Ascending aorta (tissue), 2 donors: ENCODE measurements at places on chromosomes 6 and 20. TPM values are rescaled to one million over a fixed set of nuclear protein-coding genes. Genes with fewer than 3 reads are reported as not detected.

DNA sequence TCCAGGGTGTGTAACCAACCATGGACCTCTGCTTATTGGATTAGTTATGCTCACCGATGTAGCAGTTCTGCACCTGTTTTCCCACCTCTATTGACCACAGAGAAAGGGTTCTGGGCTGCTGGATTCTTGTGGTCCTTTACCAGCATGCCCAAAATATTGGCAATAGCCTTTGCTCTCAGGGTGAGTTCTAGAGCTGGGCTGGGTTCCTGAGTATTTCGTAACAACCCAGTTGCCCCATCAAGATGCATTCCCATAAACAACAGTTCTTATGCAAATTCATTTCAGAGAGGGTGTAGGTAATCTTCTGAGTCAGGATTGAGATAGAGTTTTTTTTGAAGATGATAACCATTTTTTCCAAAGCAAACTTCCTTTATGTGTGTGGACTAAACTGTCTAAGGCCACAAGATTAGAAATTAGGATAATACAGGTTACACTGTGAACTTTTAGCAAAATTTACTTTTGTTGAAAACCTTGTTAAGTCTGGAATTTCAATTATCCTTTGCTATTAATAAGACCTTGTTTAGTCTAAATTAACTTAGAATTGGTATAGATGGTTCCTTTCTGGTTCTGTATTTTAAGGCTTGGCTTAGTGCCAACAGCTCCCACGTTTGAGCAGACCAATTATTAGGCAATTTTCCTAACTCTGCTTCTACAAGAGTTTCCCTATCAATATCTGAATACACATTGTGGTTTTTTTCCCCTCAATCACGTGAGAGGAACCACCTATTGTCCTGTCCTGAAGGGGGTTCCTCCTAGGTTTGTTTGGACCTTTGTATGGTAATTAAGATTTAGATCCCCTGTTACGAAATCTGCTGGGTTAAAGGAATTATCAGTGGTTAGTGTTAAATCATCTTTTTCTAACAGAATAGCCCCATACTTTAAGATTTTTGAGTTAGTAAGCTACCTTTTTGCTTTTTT, 46.1 kb downstream of the TBX18 start:
- DNase-seq: no peak

DNA sequence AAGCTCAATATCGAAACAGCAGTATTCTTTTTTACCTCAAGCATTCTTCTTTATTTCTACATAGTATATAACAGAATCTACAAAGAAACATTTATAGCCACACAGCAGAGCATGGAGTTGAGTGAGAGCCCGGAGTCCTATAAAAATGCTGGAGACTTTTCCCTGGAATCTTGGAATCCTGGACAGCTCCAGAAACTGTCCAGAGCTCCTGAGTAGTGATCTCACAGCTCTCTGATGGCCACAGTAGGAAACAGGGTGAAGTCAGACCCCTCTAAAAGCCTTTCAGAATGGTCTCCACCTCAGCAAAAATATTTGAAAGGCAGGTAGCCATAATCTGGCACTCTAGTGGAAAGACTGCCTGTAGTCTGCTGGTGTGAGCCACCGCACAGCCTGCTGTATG, 149.3 kb upstream of the STXBP5 start:
- no peak for DNase-seq

DNA sequence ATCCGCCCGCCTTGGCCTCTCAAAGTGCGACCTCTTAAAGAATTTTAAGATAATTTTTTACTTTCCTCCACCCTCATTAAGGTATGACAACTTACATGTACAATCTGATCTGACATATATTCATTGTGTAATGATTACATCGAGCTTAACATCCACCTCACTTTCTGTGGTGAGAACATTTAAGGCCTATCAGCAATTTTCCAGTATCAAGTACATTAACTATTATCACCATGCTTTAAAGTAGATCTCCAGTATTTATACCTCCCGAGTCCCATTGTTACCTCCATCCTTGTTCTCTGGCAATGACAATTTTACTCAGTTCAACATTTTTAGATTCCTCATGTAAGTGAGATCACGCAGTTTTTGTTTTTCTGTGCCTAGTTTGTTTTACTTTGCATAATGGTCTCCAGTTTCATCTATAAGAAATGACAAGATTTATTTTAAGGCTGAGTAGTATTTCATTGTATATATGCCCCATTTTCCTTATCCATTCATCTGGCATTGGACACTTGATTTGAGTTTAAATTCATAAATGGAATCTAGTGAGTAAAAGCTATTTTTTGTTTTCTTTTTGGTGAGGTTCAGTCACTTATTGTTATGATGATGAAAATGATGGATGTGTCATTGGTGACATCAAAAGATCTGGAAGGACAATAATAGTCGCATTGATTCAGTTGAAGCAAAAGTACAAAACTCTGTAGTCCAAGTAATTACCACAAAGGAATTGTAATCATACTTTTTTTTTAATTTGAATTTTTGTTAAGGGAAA, 87.0 kb downstream of the OR2B2 start:
- DNase-seq: no peak

DNA sequence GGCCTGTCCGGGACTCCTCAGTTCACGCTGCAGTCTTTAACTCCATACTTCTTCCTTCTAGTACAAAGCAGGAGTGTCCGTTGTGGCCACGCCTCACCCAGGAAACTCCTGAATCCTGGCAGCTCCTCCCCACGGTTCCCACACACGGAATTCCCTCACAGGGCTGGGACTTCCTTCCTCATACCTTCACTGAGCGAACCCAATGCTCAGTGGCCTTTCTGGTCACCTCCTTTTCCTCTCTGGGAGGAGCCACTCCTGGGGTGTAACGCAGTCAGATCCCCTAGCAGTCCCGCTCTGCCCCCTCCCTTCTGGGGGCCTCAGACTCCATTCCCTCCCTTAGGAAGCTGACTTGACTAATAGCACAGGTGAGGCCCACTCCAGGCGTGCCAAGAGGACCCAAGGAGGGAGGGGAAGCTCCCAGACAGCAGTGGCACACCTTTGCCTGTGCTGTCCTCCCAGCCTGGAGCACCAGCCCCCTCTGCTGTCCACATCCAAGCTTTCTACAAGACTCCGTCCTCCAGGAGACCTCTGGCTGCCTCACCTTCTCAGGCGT, at the start of gene SLC52A3:
TSS of gene SLC52A3 (minus strand) at position 75 of the 553 bp plus-strand sequence. CDS start 2,726 bp downstream, outside the sequence.
- no peak for DNase-seq

DNA sequence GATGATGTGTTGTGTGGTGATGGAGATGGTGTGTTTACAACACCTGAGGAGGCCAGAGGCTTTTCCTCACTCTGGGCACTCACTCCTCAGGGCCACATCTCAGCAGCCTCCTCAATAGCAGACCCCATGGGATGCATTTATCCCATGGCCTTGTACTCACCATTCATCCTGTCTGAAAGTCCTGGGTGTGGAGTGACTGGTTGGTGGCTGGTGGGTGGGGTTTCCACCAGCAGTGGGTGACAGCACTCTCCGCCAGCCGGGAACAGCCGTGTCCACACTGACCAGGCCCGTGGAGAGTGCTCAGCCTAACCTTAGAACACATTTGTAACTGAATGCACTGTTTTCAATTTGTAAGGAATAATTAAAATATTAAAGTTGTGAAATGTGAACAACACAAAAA, 163.4 kb upstream of the AFDN start:
- no peak for DNase-seq

GRCh38 chr20:2132461-2132901, 30.9 kb downstream of the STK35 start:
- DNase-seq: no peak

DNA sequence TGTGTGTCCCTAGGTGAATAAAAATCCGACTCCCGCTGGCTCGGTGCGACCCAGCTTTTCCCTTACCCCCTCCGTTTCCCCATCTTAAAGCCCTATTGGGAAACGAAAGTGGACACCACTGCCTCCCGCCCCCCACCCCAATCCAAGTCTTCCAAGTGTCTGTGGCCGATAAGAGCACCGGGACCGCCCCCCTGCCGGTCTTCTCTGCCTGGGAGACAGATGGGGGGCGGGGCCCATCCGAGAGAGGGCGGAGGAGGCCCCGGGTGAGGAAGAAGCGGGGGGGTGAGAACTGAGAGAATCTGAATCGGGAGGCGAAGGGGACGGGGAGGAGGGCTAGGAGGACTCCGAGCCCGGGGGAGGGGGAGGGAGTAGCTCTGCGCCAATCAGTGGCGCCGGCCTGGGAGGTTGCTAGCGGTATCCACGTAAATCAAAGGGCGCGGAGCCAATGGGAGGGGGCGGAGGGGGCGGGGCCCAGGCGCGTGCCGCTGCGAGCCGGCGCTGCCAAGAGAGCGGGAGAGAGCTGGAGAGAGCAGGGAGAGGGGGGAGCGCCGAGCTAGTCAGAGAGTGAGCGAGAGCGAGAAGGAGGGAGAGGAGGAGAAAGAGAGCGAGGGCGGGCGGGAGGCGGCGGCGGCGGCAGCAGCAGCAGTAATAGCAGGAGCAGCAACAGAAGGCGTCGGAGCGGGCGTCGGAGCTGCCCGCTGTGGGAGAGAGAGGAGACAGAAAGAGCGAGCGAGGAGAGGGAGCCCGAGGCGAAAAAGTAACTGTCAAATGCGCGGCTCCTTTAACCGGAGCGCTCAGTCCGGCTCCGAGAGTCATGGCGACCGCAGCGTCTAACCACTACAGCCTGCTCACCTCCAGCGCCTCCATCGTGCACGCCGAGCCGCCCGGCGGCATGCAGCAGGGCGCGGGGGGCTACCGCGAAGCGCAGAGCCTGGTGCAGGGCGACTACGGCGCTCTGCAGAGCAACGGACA, at the start of gene POU3F2:
TSS of gene POU3F2 (plus strand) at position 515 of the 972 bp plus-strand sequence. CDS start at position 815, 300 bp downstream.
- DNase-seq: peak; percentile 87

GRCh38 chr6:166306378-166307081, 1.7 kb downstream of the PRR18 start:
- DNase-seq: no peak

DNA sequence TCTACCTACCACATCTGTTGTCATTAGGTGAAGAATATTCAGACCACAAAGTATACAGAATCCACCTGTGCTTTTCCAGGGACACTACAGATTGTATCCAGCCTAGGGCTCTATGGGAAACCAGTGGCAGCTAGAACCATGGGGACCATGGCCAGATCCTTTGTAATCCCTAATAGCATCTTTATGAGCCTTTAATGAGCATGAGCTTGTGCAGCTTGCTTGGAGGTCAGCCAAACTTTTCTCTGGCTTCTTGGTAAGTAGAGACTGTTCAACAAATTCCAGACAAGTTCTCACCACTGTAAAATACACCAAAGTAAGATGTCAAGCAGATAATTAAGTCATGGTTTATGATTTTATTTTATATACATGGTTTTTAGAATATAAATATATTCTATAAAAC, 301.6 kb upstream of the ADGRB3 start:
- DNase-seq: no peak

DNA sequence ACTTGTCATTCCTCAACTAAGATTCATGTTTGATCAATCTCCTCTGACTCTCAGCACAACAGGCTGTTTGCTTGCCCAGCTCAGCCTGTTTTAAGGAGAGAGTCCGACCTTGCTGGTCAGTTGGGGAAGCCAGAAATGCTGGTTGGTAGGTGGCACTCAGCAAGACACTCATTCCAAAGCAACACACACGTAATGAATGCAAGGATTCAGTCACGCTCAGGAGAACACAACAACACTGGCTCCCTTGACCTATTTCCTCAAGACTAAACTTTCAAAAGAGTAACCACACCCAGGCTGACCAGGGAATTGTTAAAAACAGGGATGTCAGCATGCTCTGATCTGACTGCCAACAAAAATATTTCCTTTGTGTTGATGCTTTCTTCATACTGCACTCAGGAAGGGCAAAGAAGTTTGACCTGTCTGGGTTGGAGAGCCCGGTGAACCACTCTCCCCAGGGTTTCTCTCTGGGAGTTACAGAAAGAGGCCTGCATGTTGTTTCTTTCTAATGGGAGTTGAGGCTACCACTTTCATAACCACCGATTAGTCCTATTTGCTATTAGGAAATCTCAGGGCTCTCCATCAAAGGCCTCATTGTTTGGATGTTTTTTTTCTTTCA, 25.6 kb upstream of the PREP start:
- no peak for DNase-seq

GRCh38 chr20:48302149-48302548, 516.9 kb upstream of the SULF2 start:
- no peak for DNase-seq

GRCh38 chr20:64037498-64038213, 1.7 kb downstream of the C20orf204 start:
- DNase-seq: no peak

- DNase-seq: no peak
Observed at GRCh38 chr20:63061771-63062100, 55.0 kb upstream of the BHLHE23 start.

DNA sequence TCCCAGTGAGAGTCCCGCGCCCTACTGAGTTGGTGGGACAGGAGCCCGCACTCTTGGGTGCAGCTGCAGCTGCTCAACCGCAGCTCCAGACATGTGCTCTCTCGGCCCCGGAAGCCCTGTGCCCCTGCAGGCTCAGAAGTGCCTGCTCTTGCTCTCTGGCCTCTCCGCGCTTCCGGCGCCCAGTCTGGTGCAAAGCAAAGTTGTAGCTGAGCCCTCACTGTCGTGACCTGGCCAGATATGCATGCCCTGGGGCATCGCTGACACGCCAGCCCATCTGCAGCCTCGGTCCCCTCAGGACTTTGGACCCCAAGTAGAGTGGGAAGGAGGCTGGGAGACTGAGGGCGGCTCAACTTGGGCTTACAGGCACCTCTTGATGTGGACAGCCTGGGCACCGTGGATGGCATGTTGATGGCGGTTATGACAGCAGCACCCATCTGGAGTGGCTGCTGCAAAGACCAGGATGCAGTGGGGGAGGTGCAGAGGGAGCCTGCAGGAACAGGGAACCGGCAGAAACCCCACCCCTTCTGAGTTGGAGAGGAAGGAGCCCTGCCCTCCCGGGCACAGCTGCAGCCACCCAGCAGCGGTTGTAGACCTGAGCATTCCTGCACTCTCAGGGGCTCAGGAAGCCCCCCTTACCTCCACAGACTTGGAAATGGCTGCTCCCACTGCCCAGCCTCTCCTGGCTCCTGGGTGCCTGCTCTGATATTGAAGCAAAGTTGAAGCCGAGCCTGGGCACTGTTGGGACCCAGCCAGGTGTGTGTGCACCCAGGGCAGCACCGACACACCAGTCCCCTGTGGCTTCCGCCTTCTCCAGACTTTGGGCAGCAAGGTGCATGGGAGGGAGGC, 462.6 kb downstream of the TBC1D32 start:
- DNase-seq: no peak

- DNase-seq: no peak
Observed at GRCh38 chr20:49891476-49892110, 23.7 kb downstream of the SPATA2 start.

- DNase-seq: no peak
Observed at GRCh38 chr6:66965227-66965626, 1258.2 kb upstream of the EYS start.

GRCh38 chr6:53315086-53315724, 33.5 kb downstream of the ELOVL5 start:
- no peak for DNase-seq

- DNase-seq: no peak
Observed at GRCh38 chr6:69771158-69771906, 25.5 kb downstream of the LMBRD1 start.

GRCh38 chr6:40340196-40340595, 247.0 kb downstream of the LRFN2 start:
- no peak for DNase-seq

- no peak for DNase-seq
Observed at GRCh38 chr6:128570680-128571063, 50.3 kb upstream of the PTPRK start.

JAG1 gene
- 101 TPM for total RNA-seq

SSTR4 gene
- not detected for total RNA-seq

HLA-DQA1 gene
- 2.0 TPM for total RNA-seq

C4A gene
- total RNA-seq: 147 TPM

HAO1 gene
- total RNA-seq: not detected

TFAP2C gene
- total RNA-seq: 4.9 TPM
